ENCODE measurements at places on chromosomes 13 and 19. TPM values are rescaled to one million over a fixed set of nuclear protein-coding genes. Genes with fewer than 3 reads are reported as not detected.

NRTN gene
- total RNA-seq = 0.26 TPM

- no peak for DNase-seq
Measured at GRCh38 chr13:109410868-109411267, 375.5 kb downstream of the IRS2 start.

HIPK4 gene
- total RNA-seq = not detected

CEACAM4 gene
- total RNA-seq = not detected

- DNase-seq = no peak
Measured at GRCh38 chr19:12664406-12665280, 1.9 kb downstream of the MAN2B1 start.

CYP4F3 gene
- 0.28 TPM for total RNA-seq

DNA sequence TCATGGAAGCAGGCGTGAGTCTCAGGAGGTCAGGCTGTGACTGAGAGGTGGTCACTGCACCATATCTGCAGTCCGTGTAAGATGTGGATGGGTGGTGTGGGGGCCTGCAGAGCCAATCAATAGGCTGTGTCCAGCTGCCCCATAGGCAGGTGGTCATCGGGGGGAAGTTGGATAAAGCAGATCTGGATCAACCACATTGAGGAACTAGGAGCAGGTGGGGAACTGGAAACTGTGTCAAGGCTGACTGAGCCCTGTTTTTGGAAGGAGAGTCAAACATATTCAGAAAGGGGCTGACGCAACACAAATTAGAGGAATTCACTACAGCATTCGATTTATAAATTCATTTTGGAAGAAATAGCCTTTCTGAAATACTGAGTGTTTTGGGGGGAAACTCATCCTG is 15.0 kb downstream of the CLEC4M start:
- no peak for DNase-seq

- DNase-seq = no peak
Measured at GRCh38 chr13:112252804-112253590, 123.2 kb upstream of the SPACA7 start.

DNA sequence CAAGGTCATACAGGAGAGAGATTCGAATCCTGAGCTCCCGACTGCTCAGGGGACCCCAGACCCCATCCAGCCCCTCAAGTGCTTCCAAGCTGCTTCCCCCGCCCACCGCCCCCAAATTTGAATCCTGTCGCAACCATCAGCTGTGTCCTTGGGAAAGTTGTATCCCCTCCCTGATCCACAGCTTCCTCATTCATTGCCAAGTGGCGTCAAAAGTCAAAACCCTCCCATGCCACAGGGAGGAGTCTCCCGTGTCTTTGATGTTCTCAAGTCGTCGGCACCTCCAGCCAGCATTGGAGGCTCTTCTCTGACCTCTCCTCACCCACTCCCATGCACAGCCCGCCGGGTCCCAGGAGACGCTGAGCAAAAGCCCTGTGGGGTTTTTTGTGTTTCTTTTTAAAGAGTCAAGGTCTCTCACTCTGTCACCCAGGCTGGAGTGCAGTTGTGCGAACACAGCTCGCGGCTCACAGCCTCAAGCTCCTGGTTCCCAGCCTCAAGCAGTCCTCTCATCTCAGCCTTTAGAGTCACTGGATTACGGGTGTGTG is 2.8 kb upstream of the IFI30 start:
- no peak for DNase-seq

GRCh38 chr13:31073859-31074718 is 87.6 kb downstream of the HSPH1 start:
- no peak for DNase-seq

SELENOV gene
- not detected for total RNA-seq

- no peak for DNase-seq
Measured at GRCh38 chr19:10018263-10018662, 5.0 kb downstream of the RDH8 start.

- no peak for DNase-seq
Measured at GRCh38 chr13:46341112-46341711, 45.8 kb downstream of the RUBCNL start.

CRX gene
- not detected for total RNA-seq

LILRB5 gene
- 0.42 TPM for total RNA-seq

C19orf81 gene
- not detected for total RNA-seq

GRCh38 chr19:41545547-41545946 is 30.4 kb upstream of the CEACAM21 start:
- DNase-seq = no peak

DNA sequence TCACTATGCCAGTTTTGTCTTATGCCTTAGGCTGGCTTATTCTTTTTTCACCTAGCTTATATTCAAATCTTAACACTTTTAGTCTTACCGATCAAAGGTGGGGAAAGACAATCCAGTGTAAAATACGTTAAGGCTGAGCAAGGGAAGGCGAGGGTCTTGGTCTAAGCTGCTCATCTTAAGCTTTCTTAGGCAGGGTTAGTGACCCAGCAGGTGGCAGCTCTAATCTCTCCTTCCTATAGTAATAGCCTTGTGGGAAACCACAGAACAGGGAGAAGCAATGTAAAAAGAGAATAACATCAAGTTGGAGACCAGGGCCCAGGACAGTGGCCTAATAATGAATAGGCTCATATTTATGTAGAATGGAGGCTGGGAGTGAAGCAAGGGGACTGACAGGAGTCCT is 45.9 kb downstream of the COG3 start:
- no peak for DNase-seq

DNA sequence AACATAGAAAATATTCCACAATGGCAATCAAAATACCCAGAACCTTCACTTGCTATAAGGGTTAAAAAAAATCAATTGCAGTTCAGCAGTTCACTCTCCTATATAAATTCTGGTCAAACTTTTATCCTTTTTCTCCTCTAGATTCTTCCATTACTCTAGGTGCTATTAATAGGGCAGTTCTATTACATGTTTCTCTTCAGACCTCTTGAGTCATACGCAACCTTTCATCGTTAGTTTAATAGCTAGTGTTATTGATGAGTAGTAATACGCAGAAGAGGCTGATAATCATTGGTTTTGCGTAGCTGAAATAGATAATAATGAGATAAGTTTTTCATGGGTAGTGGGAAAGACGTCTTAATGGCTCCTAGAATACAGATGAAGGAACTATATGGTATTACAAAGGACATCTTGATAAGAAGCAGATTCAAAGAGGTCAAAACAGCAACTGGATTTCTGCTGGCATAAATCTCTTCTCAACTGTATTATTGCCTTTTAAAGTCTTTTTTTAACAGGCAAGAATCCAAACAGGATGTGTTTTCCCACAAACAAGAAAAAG is 118.3 kb upstream of the STARD13 start:
- DNase-seq = no peak

GRCh38 chr13:109700176-109700575 is 86.2 kb downstream of the IRS2 start:
- DNase-seq = no peak

- DNase-seq = no peak
Measured at GRCh38 chr19:38642176-38642575, 5.3 kb upstream of the ACTN4 start.

DNA sequence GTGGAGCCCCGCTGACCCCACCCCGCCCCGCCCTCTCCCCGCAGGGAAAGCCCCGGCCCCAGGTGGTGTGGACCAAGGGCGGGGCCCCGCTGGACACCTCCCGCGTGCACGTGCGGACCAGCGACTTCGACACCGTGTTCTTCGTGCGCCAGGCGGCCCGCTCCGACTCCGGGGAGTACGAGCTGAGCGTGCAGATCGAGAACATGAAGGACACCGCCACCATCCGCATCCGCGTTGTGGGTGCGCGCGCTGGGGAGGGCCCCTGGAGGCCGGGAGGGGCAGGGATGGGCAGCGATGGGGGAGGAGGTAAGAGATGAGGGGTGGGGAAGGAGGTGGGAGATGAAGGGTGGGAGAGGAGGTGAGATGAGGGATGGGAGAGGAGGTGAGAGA is 17.2 kb upstream of the EMC10 start:
- no peak for DNase-seq

GRCh38 chr13:85095418-85096272 is 703.6 kb downstream of the SLITRK6 start:
- DNase-seq = no peak

MISP3 gene
- total RNA-seq = 1.00 TPM

VSTM2B gene
- not detected for total RNA-seq

DNA sequence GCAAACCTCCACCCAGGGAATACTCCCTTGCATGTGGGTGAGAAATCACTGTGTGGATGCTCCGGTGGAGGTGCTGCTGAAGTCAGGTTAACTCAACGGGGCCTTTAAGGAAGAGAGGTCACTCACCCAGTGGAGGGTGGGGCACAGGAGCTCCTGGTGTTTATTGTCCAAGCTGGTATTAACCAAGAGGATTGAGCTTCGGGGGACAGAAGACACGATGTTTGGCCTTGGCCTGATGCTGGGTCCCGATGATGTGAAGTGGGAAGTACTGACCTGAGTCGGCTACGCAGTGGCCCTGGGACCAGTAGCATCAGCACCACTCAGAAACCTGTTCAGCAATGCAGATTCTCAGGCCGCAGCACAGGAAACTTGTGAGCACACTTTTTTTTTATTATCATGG is 85.7 kb upstream of the WASF3 start:
- DNase-seq = no peak

- DNase-seq = no peak
Measured at GRCh38 chr13:42246541-42246940, 25.4 kb upstream of the AKAP11 start.

Measured in CD8-positive, alpha-beta memory T cell (primary cell).